ENCODE measurements at places on chromosomes 7 and 10.
A peak's percentile ranks its signal among the peaks of the same experiment; 100 is the strongest.

- no peak for DNase-seq
Measured at GRCh38 chr10:46224414-46224682, 62.4 kb upstream of the ANTXRL start.

DNA sequence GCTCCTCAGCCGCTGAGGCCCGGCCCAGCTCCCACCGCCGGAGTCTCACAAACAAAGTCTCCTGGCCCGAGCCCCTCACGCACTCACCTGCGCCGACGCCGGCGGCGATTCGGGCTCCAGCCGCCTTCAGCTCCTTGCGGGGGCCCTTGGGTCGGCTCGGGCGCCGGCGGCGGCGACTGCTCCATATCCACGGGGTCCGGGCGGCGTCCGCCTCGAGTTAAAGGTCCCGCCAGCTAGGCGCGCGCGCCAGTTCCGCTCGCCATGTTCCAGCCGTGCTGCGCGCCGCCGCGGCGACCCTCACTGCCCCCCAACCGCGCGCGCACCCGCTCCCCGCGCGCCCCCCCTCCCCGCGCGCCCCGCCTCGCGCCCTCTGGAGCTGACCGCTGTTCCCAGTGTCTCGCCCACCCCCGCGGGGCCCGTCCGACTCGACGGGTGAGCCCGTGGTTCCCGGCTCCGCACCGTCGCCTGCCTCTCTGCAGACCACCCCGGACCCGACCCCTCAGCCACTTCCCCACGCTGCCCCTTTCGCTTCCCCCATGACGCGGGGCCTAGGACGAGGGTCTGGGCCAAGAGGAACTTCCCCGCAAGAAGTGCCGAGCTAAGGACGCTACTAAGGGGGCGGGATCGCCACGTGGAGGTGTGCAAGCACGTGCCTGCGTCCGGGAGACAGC is 396.1 kb downstream of the ZNF33B start:
- no peak for DNase-seq

DNA sequence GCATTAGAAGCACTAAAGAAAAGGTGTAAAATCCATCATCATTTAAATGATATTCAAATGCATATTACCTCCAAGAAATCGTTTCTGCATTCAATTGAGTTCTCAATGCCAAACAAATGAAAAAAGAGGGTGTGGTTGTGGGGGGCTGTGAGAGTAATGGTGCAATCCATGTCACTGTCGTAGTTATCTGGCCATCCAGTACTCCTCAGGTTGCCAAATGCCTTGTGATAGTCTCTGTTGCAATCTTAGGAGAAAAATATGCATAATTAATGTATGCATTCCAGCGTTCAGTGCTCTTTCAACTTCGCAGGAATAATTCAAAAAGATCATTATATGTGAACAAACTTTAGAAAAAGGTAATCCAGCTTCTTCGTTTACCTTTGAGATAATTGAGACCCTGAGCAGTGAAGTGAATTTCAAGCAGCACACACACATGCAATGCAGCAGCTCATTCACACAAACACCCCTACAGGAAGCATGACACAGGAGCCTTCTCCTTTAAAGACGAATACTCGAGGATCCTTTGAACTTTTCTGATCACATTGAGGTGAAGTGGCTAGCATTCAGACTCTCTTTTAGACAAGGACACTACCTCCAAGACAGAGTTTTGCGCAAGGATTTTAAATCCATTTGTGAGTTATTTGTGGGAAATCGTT is 73.4 kb downstream of the OR13A1 start:
- DNase-seq = no peak

DNA sequence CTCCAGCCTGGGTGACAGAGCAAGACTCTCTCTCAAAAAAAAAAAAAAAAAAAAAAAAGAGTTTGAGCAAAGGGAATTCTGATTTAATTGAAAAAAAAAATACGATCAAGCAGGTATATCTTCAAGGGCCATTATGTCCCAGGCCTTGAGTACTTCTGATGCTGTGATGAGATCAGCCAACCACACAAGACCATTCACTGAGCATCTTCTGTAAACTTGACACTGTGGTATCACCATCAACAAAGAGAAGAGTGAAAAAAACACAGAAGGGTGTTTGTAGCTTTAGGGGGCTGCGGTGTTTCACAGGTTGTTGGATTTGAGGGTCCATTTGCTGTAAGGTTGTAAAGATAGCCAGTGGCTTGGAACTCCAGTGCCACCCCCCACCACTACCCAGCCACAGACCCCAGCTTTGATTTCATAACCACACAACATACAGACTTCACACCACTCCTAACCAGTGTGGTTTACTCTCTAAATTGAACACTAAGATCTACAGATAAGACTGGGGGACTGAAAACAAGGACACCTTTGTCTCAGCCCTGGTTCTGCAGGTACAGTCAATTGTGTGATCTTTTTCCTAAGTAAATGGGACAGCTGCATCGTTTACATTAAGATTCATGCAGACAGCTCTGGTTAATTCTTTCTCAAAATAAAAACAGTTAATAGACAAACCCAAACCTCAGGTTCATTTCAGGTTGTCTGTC is 66.4 kb downstream of the CDC123 start:
- no peak for DNase-seq

GRCh38 chr7:85392326-85392725 is 205.5 kb upstream of the SEMA3D start:
- no peak for DNase-seq

GRCh38 chr10:106795619-106796018 is 368.9 kb downstream of the SORCS1 start:
- no peak for DNase-seq

DNA sequence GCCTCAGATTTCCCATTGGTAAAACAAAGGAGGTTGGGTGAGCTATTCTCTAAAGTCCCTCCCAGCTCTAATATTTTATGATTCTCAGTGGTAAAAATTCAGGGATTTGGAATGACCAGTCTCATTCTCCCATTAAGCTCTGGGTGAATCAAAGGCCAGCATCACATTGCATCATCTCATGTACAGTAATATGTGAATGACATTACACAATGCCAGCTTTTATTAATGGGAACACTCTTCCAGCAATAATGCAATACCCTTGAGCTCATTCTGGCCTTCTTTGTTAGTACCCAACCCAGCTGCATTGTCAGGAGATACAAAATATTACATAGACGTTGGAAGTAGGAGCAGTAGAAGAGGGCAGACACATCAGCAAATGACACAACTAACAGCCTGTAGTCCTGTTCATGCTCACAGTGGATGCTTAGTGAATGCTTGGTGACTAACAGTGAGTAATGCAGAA is 100.0 kb upstream of the EGR2 start:
- peak; percentile 57 for DNase-seq

- peak; percentile 67 for DNase-seq
Measured at GRCh38 chr10:23158370-23158769, 33.7 kb upstream of the PTF1A start.

- DNase-seq = no peak
Measured at GRCh38 chr7:118259115-118259514, 34.6 kb downstream of the ANKRD7 start.

DNA sequence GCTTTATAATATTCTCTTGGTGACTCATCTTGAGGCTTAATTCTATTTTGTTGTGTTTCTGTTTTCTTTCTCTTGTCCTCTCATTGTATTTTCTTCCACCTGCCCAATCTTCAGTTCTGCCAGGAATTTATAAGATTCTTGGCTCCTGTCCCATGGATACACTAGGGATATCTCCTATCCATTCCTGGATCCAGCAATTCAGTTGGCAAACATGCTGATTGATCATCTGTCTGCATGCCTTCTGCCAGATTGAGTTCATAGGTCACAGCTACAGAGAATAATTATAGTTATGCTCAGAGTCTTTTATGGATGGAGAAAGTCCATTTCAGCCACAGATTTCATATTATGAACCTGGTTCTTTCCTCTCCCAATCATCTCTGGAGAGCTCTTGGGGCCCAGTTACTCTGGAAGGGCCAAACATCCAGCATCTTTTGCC is 140.4 kb upstream of the MAGI2 start:
- DNase-seq = no peak

- no peak for DNase-seq
Measured at GRCh38 chr7:101910991-101911799, 93.8 kb downstream of the CUX1 start.

- DNase-seq = peak; percentile 61
Measured at GRCh38 chr7:43584195-43584586, 1.3 kb downstream of the STK17A start.

DNA sequence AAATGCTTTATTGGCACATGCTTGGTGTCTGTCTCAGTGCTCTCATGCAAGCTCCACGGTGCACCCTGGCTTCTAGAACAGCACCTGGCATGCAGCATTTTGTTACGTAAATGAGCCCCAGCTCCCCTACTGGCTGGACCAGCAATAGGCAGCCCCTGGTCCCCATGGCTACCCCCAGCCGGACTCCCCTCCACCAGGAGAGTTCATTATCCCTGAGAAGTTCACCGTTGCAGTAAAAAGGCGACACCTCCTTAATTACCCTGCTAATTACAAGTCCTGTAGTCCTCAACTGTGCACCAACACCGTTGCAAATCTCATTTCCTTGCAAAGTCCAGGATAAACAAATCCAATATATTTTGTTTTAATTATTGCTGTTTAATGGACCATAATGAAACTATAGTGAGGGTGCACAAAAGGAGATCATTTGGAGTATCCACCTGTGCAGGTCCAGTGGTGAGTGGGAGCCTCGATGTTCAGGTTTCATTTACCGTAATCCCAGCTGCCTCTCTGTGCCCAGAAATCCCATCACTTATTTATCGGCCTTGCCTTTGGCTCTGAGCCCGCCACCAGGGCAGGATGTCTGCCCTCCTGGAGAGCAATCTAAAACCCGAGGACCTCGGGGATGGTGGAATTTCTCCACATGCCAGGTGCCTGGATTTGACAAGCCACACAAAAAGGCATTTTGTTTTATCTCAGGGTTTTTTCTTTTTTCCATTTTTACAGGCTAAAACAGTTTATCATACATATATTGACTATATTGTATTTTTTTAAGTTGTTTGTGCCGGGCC is 12.8 kb upstream of the DRGX start:
- no peak for DNase-seq

- no peak for DNase-seq
Measured at GRCh38 chr10:978826-979421, 9.3 kb upstream of the GTPBP4 start.

GRCh38 chr10:15122477-15123030 is 25.4 kb downstream of the RPP38 start:
- no peak for DNase-seq

DNA sequence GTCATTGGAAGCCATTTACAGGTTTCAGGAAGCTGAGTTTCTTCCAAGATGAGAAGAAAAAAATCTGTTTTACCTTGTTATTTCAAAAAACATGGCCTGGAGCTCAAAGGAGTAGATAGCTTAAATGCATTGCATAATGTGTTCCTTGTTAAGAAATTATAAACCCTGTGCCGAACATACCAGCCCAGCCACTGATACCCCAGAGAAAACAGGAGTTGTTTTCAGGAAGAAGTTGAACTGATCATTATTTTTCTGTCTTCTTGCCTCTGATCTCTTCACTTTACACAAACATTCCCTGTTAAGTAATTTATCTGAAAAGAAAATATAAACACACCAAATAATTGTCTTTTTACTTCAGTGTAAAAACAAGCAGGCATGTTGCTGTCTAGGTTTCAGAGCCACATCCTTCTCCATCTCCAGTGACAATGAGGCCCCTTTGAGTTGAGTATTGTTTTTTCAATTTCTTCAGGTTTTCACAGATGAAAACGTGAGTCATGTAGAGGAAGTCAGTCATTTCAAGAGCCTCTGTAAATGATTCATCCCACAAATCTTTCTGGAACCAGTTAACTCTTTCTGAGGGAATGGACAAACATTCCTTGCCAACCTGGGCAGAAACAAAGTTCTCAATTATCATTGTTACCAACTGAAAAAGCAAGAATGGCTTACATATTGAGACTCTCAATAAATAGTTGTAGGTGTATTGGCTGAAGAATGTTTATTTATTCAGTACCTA is 244.2 kb downstream of the IPMK start:
- peak; percentile 92 for DNase-seq

DNA sequence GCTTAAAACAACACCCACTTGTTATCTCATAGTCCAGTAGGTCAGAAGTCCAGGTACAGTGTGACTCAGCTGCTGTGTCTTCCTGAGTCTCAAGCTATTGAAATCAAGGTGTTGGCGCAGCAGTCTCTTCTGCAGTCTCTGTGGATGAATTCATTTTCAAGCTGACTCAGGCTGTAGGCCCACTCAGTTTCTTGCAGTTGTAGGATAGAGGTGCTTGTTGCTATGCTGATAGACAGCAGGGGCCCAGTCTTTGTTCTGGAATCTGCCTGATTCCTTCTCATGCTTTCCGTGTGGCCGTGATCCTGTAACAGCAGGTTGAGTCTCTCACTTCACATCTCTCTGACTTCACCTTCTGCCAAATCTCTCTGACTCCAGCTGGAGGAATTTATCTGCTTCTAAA is 400.4 kb upstream of the POM121L12 start:
- DNase-seq = no peak

All from RPMI7951 (cell line).